Fibroblast of gingiva (primary cell): ENCODE measurements at places on chromosomes 2 and 18.

DNA sequence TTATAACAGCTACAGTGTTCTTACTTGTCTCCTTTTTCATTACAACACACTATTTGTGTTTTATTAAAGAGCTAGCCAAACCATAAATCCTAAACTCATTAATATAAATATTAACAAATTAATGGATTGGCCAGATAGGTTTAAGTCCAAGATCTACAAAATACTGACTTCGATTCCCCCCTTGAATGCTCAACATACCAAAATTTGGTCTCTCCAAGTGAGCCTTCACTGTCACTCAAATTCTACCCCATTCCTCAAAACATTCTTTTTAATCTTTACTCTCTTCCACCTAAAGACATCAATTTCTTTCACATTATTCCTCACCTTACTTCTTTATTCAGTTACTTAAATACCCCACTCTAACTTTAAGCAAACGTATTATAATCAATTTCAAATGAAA lies 281.5 kb downstream of the ICOS start:
- DNase-seq: no peak

DNA sequence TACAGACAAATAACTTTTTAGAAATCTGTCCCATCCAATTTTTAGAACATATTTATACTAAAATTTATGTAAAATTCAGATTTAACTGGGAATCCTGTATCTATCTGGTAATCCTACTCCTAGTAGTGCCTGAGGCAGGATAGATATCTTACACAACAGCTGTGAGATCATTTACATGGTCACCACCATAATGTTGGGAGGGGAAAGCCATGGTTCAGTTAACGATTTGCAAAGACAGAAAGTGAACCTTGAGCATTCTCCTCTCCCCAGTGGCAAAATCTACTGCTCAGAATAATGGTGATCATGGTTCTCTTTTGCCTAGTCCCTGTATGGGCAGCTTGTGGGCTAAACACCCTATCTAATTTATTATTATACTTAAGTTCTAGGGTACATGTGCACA lies 7.7 kb upstream of the TMEM247 start:
- no peak for DNase-seq

DNA sequence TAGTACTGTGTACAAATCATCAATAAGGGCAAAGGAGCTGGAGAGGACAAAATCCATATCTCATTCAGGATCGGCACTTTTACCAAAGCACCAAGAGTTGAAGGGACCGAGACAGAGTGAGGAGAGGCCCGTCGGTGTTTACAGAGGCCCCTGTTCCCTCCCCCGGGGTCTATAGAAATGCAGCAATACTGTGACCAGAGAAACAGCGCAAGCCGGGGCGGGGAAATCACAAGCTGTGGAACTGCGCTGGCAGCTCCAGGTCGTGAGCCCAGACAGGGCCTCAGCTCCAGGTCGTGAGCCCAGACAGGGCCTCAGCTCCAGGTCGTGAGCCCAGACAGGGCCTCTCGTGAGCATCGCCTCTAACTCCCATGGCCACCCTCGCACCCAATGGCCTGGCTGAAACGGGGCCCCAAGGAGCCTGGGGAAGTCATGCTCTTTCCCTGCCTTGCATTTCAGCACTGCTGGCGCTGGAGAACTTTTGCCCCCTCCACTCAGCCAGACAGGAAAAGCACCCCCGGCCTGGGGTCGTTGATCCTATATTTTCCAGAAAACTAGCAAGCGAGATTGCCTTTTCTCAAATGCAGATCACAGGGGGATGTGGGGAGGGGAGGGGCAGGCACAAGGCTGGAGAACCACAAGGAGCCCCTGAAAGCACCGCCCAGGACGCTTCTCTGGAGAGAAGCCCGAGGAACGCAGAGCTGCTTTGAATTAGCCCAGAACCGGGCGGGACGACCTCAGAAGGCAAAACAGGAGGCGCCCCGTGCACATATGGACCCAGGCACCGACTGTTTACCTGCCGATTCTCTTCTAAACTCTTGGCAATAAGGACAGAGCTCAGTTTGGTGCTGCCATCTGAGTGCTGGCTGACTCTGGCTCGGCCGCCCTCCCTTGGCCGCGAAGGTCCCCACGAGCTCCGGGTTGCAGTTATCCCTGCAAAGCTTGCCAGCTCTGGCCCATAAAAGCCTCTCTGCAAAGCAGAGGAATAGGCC lies 223.7 kb downstream of the ACKR3 start:
- DNase-seq: no peak

DNA sequence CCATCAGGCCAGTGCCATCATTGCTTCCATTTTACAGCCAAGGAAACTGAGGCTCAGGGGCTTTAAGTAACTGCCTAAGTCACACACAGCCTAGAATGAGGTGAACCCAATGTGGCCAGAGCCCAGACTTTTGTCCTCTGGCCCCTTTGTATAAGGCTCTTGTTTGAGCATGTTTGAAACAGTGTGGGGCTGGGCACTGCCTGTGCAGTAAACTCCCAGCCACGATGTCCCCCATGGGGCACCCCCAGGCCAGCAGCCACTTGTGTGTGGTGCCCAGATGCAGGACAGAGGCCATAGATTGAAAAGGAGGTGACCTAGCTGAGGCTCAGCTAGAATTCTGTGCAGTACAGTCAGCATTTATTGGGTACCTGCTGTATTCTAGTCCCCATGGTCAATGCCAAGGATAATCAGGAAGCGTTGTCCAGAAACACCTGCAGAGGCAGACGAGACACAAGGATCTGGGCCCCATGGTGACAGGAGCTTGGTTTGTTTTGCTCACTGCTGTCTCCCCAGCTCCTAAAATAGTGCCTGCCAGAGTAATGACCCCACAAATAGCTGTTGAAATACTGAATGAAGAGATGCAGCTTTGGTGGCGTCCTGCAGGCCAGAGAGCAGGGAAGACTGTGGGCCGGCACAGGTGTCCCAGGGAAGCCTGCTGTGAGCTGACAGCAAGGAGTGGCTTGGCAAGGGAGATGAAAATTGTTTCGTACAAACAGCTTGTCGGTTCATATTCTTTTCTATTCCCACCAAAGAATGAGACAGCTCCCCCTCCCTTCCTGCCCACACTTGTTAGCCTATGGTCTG lies 160.7 kb downstream of the LDLRAD4 start:
- no peak for DNase-seq

- DNase-seq: no peak
These were observed 329.3 kb downstream of the ETAA1 start for GRCh38 chr2:67726416-67726815.

- DNase-seq: no peak
These were observed 29.9 kb downstream of the ANO7 start for GRCh38 chr2:241218131-241219029.
